ENCODE measurements at places on chromosomes 5 and 9.
A peak's percentile ranks its signal among the peaks of the same experiment; 100 is the strongest.

DNA sequence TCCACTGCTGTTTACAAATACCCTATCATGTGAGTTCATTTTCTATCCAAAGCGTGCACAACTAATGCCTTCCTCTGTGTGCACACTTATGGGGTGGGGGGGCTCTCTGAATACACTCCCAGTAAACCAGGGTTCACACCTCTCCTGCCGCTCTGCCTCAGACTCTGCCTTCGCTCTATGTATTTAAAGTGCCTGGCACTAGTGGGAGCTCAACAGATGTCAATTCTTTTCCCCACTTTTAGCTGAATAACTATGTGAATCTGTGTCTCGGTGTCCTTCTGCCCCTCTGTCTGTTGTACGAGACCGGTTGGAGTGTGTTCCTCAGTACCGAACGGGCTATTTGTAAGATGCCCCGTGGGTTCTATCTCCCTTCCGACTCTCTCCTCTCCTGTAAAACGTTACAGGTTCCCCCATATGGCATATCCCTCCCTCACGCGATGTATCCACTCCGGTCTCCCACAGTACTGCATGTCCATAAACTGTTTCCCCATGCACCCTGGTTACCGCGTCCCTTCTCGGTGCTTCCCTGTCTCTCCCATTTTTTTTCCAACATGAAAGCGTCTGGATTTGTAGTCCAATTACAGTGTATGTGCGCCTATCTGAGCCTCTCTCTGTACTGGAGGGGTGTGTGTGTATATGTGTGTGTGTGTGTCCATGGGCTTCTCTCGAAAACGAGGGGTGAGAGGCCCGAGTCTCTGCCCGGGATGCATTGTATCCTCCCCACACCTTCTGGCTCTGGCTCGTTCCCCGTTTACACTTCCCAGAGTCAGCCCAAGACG lies 1.6 kb downstream of the ELL2 start:
- DNase-seq, result peak; percentile 19

GRCh38 chr5:3818624-3819023 lies 223.0 kb downstream of the IRX1 start:
- no peak for DNase-seq

GRCh38 chr9:257957-258356 lies 43.3 kb downstream of the DOCK8 start:
- no peak for DNase-seq

DNA sequence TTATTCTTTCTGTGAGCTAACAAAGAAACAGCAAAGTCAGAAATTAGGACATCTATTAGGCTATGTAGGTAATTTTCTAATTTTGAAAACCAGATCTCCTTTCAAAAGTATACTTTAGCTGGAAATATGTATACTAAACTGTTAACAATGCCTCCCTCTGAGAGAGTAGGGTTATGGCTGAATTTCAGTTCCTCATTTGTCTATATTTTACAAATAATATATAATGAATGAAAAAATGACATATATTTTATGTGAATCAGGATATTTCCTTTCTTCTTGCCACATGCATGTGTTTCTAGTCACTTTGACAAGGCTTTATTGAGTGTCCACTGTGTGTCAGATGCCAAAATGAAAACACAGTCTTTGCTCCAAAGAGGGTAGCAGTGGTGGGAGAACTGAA lies 15.4 kb downstream of the HACD4 start:
- no peak for DNase-seq

DNA sequence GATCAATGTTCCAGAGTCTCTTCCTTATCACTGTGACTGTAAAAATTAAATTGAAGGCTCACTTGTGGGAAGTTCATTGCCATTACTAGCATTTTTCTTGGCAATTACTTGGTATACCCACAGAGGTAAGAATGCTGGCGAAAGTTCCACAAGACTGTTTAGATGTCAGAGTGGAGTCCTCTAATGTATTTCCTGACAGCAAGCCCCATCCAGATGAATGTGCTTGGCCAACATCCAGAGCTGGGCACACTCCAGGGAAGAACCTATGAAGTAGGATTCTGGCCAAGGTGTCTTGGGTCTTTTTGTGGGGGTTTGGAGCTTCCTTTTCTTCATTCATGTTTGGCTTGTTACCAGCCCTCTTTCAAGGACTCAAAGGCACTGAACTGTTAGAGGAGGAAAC lies 473.6 kb downstream of the DMAC1 start:
- DNase-seq, result no peak

DNA sequence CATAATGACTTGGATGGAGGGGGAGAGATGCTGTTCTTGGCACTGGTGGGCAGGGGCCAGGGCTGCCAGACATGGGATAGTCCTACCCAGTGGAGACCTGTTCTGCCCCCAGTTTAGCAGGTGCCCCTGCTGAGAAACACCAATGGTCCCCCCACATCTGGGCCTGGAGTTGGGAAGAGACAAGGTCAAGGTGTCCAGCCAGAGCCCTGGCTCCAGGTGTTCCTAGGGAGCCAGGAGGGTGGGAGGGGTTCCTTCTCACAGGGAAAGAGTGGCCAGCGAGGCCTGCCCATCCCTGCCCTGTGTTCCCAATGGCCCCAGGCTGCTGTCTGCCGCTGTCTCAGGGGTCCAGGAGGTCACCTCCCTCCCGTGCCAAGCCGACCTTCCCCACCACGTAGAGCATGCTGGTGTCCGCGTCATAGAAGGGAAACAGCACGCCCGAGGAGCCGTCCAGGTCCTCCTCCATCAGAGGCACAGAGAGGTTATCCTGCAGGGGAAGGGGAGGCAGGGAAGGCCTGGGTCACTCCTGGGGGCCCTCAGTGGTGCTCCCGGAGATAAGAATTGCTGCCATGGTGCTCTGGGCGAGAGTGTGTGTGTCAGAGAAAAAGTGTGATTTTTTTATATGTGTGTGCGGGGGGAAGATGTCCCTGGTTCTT lies 11.7 kb upstream of the TRIM14 start:
- no peak for DNase-seq

GRCh38 chr5:17763301-17763700 lies 129.0 kb downstream of the TAF11L14 start:
- DNase-seq, result no peak

DNA sequence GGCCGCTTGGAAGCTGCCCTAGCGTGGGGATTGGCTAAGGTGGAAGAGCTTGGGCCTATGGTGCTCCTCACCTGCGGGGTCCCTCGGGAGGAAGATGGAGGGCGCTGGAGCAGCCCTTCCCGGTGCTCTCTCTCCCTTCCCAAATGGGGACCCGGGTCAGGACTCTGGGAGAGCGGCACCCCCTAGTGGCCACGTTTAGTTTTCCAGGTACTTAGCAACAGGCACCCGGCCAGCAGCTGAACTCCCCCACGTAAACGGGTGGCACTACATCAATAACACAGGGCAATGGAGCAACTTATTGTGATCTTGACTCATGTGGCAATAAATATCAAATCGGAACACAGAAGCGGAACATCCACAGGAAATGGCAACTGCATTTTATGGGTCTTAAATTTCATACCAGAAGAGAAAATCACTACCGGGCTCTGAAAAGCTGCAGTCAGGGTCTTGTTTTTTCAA lies 316.6 kb downstream of the AGTPBP1 start:
- DNase-seq, result peak; percentile 81

DNA sequence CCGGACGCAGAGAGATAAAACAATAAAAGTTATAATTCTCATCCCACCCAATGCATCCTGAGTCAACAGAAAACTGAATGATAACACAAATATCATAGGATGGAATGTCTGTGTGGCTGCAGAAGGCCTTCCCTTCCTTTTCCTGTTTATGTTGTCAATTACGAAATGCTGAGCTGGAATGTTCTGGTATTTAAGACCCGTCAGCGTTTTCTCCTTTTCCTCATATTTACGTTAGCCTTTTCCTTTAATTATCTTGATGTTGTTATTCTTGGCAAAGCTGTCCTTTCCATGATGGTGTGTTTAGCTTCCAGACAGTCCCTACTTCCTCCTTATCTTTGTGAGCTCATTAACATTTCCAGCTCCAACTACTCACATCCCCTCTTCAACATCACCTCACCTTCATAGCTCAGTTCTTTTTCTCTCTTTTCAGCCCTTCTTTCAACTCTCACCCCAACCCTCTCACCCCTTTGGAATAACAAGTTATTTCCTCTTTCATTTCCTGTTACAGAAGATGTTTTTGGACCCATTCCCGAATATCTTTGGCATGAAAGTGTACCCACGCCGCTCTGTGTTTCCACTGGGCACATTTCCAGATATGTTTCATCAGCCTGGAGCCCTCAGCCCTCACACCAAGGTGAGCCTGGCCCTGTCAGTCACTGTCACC lies 221.6 kb downstream of the NR2F1-AS1 start:
- peak; percentile 53 for DNase-seq

GRCh38 chr5:88666761-88667495 lies 216.1 kb downstream of the MEF2C start:
- DNase-seq, result no peak

DNA sequence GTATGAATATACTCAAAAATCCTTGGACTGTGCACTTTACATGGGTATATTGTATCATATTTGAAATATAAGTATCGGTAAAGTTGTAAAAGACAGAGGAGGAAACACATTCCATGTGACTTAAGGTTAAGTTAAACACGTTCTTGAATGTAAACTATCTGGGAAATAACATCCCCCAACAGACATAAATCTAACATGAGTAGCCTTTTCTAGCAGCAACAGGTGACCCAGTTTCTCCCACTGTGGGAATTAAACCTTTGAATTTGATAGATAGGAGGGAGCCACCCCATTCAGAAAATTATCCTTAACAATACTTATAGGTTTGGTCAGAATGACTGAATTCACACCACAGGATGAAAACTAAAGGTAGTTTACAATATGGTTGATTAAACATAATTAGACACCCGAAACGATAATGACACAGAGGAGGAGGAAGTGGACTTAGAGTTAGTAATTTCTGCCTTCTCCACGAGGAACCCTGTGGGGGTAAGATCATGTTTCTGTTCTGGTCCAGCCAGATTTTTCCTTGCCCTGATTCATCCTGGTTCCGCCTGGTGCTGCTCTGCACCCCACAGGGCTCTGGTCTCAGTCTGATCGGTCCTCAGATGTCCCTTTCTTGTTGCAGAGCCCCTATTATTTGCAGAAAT lies 84.6 kb upstream of the DNAH5 start:
- DNase-seq, result no peak

DNA sequence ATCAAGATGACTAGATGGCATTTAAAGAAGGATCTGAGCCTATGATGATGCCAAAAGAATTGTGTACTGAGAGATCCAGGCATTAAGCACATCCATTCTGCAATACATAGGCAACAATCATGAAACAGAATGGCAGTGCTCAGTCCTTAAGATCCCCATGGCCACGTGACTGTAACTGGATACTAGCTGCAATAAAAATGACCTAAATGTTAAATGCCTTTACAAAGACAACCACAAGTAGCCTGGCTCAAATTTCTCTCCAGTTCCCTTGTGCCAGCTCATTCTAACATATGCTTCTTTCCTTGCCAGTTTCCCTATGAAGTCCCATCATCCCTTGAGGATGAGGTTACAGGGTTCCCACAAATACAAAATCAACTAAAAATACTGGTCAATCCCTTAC lies 148.3 kb upstream of the GHR start:
- DNase-seq, result no peak

DNA sequence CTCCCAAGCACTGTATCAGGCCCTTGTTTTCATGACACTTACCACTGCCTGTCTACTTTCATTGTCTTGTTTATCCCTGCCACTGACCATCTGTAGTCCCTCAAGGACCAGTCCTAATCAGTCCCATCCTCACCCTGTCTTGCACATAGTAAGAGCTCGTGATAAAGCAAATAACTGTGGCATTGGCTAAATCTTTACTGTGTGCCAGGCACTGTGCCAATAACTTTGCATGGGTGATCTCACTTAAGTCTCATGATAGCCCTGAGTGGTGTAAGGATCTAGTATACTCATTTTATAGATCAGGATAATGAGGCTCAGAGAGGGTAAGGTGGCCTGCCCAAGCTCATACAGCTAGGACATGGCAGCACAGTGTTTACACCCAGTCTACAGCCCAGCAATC lies 5.6 kb downstream of the CDX1 start:
- DNase-seq, result no peak

DNA sequence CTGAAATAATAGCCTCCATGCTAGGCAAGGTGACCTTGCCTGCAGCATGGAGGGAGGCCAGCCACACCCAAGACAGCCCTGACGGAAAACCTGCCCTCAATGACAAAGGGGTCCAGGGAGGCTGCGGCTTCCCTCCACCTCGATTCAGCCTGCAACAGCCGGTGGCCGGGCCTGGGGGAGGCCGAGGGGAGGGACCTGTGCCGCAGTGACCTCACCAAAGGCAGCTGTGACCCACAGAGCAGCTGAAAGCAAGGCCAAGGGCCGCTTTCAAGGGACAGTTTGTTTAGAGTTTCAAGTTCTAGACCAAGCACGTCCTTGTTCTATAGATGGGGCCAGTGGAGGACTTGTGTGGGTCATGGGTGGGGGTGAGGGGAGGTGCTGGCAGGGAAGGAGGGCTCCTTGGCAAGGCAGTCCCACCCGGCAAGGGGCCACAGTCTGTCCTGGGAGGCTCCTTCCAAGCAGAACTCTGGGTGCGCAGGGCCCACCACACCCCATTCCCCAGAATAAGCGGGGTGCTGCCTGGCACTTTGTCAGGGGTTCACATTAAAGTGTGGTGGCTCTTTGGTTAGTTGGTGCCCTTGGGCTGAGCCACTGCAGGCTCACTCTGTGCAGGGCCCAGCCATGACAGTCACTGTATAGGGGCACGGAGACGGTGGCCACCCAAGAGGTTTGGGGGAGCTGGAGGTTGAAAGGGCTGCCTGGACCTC lies 226.5 kb downstream of the FANCC start:
- DNase-seq, result no peak

GRCh38 chr9:92970467-92970923 lies 23.2 kb downstream of the FGD3 start:
- peak; percentile 78 for DNase-seq

- no peak for DNase-seq
Measured at GRCh38 chr9:116984111-116984510, 297.0 kb downstream of the TRIM32 start.

- no peak for DNase-seq
Measured at GRCh38 chr9:135817951-135818717, 89.2 kb downstream of the CAMSAP1 start.

DNA sequence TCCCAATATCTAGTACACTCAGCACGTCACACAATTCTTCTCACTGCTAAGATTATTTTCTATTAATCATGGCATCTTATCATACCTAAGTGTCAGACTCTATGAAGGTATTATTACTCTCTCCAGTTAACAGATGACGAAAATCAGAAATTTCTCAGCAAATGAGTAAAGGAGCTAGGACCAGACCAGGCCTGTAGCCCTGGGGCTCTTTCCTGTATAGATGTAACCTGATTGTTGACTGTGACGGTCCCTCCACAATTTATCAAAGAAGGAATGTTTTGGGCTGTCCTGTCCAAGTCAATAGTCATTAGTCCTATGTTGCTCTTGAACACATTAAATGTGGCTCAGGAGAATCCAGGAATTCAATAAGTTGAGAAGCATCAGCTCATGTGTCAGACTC lies 106.2 kb downstream of the ST8SIA4 start:
- no peak for DNase-seq

GRCh38 chr5:132480893-132481595 lies 9.5 kb downstream of the IRF1 start:
- no peak for DNase-seq
